ENCODE measurements at places on chromosomes 2 and 18.

DNA sequence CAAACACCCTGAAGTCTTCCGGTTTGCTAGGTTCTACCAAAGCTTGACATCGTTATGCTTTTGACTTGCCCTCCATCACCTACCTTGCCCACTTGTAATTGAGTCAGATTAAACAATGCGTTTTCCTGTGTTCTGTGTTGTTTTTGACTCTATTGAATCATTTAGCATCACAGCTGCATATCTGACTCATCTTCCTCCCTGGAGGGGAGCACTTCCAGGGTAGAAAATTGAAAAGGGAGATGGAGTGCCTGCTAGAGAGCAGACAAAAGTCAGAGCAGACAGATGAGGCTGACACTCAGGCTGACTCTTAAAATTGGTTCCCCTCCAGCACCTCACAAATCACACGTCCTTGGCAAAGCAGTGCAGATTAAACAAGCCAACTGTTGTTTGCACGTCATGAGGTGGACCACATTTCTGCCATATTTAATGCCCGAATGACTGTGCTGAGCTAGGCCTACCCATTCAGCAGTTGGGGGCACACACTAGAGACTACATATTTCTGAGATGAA lies 2.2 kb downstream of the MPP4 start:
- DNase-seq: no peak

- no peak for DNase-seq
Measured at GRCh38 chr2:4725618-4726017, 966.6 kb upstream of the SOX11 start.

- no peak for DNase-seq
Measured at GRCh38 chr2:239760596-239760995, 264.5 kb downstream of the NDUFA10 start.

GRCh38 chr2:72572501-72572900 lies 253.3 kb downstream of the EXOC6B start:
- DNase-seq: no peak

GRCh38 chr2:43604674-43605073 lies 8.8 kb upstream of the THADA start:
- no peak for DNase-seq

DNA sequence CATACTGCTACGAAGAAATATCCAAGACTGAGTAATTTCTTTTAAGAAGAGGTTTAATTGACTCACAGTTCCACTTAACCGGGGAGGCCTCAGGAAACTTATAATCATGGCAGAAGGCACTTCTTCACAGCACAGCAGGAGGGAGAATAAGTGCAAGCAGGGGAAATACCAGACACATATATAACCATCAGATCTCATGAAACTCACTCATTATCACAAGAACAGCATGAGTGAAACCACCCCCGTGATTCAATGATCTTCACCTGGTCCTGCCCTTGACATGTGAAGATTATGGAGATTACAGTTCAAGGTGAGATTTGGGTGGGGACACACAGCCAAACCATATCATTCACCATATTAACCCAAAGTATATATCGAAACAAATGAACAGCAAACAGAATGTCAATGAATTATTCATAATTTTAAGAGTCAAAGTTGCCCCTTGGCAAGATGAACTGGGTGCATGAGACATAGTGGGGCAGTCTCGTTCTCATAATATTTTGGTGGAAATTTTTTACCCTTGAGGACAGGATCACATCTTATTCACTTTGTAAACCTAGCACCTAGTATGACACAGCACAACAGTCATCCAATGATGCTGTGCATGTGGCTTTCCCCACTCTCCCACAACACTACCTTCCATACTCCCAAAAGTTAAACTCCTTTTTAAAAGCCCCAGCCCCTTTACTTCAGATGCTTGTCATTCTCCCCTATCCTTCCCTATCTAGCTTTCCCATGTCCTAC lies 425.3 kb downstream of the ZEB2 start:
- DNase-seq: no peak

- no peak for DNase-seq
Measured at GRCh38 chr2:47519604-47520301, 116.8 kb downstream of the MSH2 start.

GRCh38 chr2:119276864-119277263 lies 53.2 kb downstream of the STEAP3 start:
- no peak for DNase-seq

DNA sequence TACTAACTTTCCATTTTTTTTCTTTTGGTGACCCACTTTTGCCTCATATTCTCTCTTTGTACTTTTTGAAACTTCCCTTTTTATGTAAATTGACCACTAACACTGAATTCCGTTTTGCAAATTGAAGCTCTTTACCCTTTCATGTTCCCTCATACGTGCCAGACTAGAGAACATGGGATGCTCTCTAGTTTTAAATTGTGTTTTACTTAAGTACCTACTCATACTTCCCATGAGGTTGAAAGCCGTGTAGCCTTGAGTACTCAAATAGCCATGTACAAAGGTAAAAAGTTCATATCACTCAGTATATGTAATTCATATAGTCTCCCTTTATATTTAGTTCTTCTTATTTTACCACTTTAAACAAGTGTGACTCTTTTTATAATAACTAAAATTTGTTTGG lies 119.7 kb downstream of the PIK3C3 start:
- DNase-seq: no peak

GRCh38 chr2:42230891-42231290 lies 61.7 kb downstream of the EML4 start:
- no peak for DNase-seq

GRCh38 chr2:113351375-113352355 lies 72.9 kb upstream of the PAX8 start:
- DNase-seq: no peak

- no peak for DNase-seq
Measured at GRCh38 chr2:8889978-8890377, 52.6 kb upstream of the KIDINS220 start.

DNA sequence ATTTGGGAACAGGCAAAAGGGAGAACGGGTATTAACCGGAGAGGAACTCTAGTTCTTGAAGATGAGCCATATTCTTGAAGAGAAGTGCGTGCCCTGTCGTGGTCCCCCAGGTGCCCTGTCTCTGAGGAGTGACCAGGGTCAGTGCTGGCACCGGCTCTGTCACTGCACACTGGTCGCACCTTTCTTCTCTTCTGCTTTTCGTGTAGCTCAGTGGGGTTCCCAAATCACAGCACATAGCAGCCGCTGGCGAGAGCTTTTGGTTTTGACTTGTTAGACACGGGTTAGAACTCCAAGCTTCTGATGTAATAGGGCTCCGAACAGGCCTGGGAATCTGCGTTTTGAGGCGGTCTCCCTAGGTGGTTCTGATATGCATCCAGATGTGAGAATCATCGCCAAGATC lies 18.4 kb upstream of the LRRTM1 start:
- DNase-seq: no peak

DNA sequence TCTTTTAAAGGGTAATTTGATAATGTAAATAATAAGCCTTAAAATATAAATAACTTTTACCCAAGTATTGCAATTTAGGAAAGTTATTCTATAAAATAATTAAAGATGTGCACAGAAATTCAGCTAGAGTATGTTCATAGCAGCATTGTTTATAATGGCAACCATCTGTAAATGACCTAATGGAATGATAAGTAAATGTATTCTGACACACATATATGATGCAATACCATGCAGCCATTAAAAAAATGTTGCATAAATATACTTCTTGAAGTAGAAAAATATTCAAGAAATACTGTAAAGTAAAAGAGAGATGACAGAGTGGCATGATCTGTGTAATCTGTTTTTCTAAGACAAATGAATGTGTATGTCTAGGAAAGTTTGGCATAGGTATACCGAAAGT lies 545.7 kb downstream of the ZEB2 start:
- DNase-seq: no peak

DNA sequence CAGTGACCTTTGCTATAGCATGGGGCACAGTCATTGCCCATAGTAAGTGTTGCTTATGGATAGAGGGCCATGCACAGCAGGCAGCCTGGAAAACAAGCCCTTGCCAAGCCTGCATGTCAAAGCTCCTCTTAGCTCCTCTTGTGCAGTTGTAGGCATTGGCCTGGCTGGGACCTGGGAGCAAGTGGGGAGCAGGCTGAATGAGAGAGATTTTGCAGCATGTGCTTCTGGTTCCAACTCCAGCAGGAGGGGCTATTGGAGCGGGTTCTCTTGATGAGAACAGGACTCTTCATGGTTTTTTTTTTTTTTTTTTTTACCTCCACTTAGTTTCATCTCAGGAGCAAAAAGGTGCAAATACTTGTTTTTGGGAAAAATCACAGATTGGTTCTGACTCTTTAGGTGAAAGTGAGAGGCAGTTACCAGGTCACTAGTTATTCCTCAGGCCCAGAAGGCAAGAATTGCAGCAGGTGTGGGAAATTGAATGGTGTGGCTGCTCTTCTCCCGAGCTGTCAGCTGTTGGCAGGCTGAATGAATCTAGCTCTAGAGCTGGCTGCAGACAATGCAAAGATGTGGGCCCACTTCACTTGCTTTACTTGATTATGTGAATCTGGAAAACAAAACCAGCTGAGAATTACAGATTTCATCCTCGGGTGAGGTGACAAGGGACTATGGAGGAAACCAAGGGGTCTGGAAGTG lies 95.9 kb downstream of the MAP4K4 start:
- no peak for DNase-seq

DNA sequence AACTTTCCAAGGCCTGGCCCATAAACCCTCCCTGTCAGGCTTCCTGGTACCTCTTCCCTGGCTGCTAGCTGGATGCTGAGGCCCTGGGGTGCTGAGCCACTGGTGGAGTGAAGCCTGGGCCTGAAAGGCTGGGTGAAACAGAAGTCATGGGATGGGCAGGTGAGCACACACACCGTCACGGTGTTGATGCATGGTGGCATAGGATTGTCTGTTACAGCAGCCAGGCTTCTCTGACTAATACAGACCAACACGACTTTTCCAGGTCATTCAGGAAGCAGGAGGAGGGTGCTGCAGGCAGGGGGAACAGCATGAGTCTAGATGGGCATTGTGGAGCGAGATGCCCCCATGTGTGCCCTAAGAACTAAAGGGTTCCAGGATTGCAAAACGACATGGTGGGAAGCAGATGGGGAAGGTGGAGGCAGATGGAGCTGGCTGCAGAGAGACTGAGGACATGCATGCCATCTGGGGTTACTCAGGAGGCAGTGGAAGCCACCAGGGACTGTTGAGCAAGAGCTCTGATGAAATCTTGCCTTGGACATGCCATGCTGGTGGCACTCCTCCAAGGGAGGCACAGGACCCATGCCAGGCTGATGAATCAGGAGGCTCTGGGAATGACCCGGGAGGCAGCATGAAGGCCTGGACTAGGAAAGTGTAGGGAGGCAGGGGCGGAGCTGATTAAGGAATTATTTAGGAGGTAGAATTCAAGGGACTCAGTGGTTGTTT lies 480.9 kb downstream of the TSN start:
- DNase-seq: no peak

GRCh38 chr2:84748341-84748740 lies 132.5 kb downstream of the TRABD2A start:
- DNase-seq: no peak

- DNase-seq: no peak
Measured at GRCh38 chr2:173184031-173185004, 108.7 kb downstream of the MAP3K20 start.

DNA sequence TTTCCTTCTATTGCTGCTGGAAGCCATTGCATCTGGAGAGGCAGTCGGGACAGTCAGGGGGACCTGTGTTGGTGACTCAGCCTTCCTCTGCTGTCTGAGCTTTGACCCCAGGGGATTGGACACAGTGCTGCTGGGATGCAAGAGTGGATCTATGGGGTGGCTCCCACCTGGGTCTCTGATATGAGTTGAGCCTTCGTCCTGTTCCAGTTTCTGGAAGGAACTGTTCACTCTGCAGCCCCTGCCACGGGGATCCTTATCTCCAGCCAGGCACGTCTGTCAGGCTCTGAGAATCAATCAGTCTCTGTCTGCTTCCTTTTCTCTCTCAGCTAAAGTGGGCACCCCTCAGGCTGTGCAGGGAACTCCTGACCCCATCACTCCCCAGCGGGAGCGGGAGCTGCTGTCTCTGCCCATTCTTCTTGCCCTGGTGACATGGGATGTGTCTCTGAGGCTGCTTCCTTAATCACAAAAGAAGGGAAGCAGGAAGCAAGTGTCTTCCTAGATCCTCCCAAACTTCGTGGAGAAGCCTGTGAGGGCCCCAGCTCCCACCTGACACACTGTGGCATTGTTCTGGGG lies 51.7 kb downstream of the ARHGAP28 start:
- no peak for DNase-seq

DNA sequence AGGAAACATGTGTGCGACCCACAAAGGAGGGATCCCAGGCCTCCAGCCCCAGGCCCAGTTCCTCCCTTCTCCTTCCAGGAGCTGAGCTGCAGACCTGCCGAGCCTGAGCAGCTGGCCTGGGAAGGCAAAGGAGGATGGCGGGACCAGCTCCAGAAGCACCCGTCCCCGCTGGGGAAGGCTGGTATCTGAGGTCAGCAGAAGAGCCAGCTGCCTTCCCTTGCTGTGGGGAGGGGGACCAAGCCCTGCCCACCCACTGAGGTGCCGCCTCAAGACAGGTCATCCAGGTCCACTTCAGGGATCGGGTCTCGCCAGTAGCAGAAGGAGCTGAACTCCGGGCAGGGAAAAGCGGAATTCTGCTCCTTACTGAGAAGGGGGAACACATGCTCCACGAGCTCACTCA lies 73.2 kb downstream of the EMILIN2 start:
- no peak for DNase-seq

DNA sequence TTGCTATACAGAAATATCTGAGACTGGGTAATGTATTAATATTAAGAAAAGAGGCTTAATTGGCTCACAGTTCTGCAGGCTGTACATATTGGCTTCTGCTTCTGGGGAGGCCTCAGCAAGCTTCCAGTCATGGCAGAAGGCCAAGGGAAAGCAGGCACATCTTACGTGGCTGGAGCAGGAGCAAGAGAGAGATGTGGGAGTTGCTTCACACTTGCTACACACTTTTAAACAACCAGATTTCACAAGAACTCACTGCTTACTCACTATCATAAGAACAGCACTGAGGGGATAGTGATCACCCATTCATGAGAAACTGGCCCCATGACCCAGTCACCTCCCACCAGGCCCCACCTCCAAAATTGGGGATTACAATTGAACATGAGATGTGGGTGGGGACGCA lies 50.6 kb downstream of the MAPRE2 start:
- no peak for DNase-seq
